ENCODE measurements at places on chromosomes 7 and 10.

DNA sequence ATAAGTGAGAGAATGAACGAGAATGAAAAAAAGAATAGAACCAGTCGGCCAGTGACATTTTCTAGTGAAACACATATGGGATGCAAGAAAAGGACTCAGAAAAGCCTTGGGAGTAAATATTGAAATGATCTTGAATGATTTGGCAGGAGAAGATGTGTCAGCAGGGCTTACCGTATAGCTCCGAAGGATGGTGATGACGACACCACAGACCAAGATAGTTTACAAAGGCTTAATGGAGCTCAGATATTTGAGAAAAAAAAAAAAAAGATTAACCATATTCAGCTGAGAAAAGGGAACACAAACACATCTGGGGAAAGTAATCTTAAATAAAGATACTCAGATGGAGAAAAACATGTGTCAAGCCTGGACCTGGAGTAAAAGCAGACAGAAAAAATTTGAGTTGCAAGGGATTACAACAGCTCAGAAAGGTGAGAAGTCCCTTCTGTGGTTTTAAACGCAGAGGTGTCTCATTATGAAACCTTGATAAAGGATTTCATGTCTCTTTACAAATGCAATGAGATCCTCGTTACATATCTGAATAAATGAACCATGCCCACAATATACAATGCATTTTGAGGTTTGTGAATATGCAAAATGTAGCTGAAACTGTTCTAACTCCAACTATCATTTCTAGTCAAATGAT lies 36.0 kb downstream of the DNAJB9 start:
- DNase-seq, result no peak
- H3K36me3 ChIP-seq, result no peaks in the 10 kb centered on the region
- H3K27ac ChIP-seq, result peak overlapping the region; percentile 52
- no peak overlapping the region for H3K4me3 ChIP-seq
- peaks cover 3% of the 10 kb centered on the region for H3K27me3 ChIP-seq

- peak; percentile 83 for DNase-seq
- H3K36me3 ChIP-seq, result peaks cover 40% of the 10 kb centered on the region
- H3K4me3 ChIP-seq, result peak overlapping the region; percentile 60
- H3K27ac ChIP-seq, result peak overlapping the region; percentile 100
- peaks cover 36% of the 10 kb centered on the region for H3K4me1 ChIP-seq
- H3K27me3 ChIP-seq, result no peaks in the 10 kb centered on the region
Observed at GRCh38 chr7:41881331-41882130, 178.6 kb upstream of the INHBA start.

DNA sequence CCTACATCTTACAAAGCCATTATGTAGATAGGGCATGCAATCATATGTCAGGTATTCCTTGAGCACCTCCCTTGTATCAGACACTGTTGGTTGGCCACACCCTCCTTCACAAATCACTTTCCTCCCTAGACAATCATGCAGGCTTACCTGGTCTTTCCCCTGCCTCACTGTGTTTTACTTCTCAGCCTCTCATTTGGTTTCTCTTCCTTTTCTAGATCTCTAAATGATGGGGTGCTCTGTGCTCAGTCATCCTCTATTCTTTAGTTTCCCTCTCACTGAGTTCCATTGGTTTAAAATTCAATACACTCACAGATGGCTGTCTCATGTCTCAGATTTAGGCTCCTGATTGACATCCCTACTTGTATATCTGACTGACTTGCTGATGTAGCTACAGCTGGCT lies 31.4 kb downstream of the ANK3 start:
- no peak for DNase-seq
- H3K27ac ChIP-seq, result no peak overlapping the region
- no peaks in the 10 kb centered on the region for H3K4me1 ChIP-seq
- H3K27me3 ChIP-seq, result peaks cover 4% of the 10 kb centered on the region
- H3K4me3 ChIP-seq, result no peak overlapping the region

DNA sequence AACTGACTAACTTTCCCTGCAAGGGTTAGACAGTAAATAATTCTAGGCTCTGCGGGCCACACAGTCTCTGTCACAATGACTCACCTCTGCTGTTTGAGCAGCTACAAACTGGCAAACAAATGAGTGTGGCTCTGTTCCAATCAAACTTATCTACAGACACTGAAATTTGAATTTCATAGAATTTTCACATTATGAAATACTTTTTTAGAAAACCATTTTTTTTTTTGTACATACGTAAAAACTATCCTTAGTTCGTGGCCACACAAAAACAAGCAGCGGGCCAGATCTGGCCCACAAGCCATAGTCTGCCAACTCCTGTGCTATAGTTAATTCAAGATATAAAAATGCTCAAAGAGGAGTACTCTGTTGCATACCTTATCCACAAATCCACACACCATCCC lies 32.6 kb downstream of the PIP4K2A start:
- peaks cover 21% of the 10 kb centered on the region for H3K36me3 ChIP-seq
- H3K4me3 ChIP-seq, result peak overlapping the region; percentile 75
- H3K4me1 ChIP-seq, result peaks cover 83% of the 10 kb centered on the region
- H3K27ac ChIP-seq, result peak overlapping the region; percentile 99
- H3K27me3 ChIP-seq, result no peaks in the 10 kb centered on the region

DNA sequence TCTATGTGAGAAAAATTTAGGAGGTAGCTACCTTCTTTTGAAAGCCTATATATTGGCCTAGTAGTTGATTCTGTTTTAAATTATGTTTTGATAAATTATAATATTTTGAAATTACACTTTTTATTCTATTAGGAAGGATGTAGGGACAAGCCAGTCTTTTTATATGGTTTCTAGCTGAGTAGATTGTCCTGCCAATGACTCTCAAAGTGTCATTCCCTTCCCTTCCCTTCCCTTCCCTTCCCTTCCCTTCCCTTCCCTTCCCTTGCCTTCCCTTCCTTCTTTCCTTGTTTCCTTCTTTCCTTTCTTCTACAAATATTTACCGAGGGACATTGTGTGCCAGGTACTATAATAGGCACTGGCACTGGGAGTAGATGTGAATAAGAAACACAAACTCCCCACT lies 99.7 kb upstream of the HDAC9 start:
- no peaks in the 10 kb centered on the region for H3K4me1 ChIP-seq
- no peak for DNase-seq
- H3K27me3 ChIP-seq, result no peaks in the 10 kb centered on the region

Measured in activated naive CD8-positive, alpha-beta T cell treated with anti-CD3 and anti-CD28 coated beads for 36 hours (primary cell).